ENCODE measurements at places on chromosomes 5 and 9. TPM values are rescaled to one million over a fixed set of nuclear protein-coding genes. Genes with fewer than 3 reads are reported as not detected.

Gene CD274
- total RNA-seq = 17.9 TPM

Gene DENND4C
- total RNA-seq = 21.4 TPM

- DNase-seq = no peak
These were observed 435.5 kb upstream of the ZNF608 start for GRCh38 chr5:125181955-125182354.

GRCh38 chr5:139746691-139747582 lies 48.7 kb upstream of the PSD2 start:
- DNase-seq = no peak

DNA sequence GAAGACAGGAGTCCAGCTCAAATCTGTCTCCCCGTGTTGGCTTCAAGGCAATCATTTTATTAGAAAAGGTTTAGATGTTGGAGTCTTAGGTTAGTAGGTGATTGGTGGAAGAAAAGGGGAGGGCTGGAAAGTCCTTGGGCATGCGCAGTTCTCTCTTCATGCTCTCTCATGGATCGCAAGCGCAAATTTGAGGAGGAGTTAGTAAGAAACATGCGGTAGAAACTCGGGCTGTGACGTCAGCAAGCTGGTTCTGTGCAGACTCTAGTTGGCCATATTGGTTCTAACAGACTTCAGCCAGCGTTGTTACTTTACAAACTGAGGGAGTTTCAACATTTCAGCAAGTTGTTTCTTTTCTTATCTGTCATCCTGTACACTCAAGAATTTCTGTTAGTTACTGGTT lies 392.2 kb downstream of the CDK5RAP2 start:
- DNase-seq = no peak

- DNase-seq = no peak
These were observed 617.5 kb upstream of the GRIN3A start for GRCh38 chr9:102355982-102356381.

GRCh38 chr5:69024241-69024651 lies 69.6 kb upstream of the SLC30A5 start:
- DNase-seq = no peak

- DNase-seq = peak; percentile 63
These were observed 1.1 kb upstream of the CXXC5 start for GRCh38 chr5:139646912-139647505.

- DNase-seq = no peak
These were observed 1.2 kb upstream of the BTF3 start for GRCh38 chr5:73496984-73497457.

Gene SNCB
- 0.43 TPM for total RNA-seq

Gene CDX1
- 0.16 TPM for total RNA-seq

GRCh38 chr9:114798780-114799427 lies 6.9 kb downstream of the TNFSF15 start:
- DNase-seq = no peak

DNA sequence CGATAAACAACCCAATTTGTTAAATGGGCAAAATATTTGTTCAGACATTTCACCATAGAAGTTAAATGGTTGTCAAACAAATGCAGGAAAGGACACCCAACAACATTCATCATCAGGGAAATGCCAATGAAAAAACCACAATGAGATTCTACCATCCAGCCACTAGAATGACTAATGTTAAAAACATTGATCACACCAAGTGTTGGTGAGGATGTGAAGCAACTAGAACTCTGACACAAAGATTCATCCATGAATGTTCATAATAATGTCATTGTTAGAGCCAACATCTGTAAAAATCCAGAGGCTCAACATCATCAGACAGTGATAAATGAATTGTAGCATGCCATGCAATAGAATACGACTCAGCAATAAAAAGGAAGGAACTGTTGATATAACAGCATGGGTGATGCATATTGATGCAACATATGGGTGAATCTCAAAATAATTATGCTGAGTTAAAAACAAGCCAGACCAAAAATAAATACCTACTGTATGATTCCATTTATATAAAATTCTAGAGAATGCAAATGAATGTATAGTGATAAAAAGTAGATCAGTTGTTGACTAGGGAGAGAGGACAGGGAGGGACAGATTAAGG lies 55.9 kb upstream of the UNC5A start:
- no peak for DNase-seq

DNA sequence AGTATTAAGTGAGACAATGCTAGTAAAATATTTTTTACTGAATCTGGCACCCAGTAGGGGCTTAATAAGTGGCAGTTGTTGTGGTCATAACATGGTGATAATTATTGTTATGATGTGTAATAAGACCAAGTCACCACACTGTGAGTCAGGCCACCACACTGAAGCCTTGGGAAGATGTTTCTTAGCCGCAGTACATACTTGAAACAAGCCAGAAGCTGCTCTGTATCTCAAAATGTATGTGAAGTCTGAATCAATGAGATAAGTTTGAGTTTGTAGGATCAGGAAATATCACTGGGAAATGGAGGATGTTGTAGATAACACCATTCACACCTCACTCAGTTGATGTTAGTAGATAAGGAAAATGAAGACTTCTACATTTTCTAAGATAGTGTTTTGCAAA lies 51.3 kb upstream of the PTPN3 start:
- no peak for DNase-seq

DNA sequence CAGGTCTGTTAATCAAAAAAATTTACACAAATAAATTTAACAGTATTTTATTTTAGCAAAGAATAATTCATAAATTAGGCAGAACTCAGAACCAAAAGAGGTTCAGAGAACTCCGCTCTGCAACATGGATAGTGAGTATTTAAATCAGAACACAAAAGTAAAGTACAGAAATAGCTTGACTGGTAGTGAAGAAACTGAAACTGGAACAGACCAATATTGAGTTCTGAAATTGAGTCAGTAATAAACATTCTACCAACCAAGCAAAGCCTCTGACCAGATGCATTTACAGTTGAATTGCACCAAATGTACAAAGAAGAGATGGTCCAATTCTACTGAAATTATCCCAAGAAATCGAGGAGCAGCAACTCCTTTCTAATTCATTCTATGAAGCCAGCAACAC lies 1542.8 kb downstream of the EFNA5 start:
- DNase-seq = no peak
